ENCODE measurements at places on chromosomes 13 and 19.
A peak's percentile ranks its signal among the peaks of the same experiment; 100 is the strongest.

DNA sequence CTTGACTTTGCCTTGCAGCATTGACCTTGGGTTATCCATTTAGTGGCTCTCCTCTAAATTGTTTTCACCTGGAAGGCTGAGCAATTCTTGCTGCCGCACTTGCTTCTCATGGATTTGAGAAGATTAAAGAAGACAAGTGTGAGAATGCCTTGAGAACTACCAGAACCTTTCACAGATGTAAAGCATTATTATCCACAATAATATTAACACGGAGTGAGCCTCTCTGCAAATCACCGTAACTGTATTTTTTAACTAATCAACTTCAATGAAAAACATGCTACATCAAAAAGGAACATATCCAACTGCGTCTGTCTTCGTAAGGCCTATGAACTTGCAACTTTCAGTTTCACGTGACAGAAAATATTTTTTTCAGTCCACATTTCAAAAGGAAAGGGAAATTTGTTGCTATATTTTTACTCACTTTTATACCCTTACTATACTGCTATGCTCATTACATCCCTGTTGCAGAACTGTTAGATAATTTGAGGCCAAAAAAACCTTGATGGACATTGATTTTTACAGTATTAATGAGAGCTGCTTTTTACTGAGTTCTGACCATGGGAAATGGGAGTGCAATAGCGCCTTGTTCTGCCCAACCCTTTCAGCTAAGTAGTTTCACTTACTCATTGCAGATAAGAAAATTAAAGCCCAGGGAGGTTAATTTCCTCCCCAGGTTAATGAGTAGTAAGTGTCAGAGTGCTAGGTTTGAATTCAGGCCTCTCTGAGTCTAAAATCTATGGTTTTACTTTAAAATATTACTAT is 93.8 kb upstream of the RAP2A start:
- H3K36me3 ChIP-seq, result peaks cover 4% of the 10 kb centered on the region
- no peaks in the 10 kb centered on the region for H3K27me3 ChIP-seq

DNA sequence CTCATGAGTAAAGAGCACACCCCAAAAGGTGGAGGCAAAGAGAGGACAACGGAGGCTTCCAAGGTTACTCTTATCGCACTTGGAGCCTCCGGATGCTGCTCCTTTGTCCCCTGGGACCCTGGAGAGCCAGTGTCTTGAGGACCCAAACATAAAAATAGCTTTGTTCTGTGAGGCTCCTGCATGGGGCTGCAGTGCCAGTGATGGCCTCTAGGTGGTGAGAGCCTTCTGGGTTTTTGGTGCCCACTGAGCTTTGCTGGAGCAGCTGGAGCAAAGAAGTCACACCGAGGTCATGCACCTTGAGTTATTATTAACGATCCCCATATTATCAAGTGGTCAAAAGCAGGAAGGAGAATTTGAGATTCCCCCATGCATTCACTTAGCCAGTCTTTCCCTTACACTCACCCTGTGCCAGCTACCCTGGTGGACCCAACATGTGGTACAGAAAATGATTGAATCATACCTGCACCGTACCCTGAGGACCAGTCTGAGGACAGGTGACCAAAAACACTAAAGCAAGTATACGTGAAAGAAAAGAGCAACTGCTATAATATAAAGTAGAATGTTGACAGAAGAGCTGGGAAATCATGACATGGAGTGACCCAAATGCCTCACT is 41.5 kb downstream of the ZNF682 start:
- H3K27ac ChIP-seq, result no peak overlapping the region
- H3K4me1 ChIP-seq, result no peaks in the 10 kb centered on the region
- H3K27me3 ChIP-seq, result no peaks in the 10 kb centered on the region
- no peak overlapping the region for H3K4me3 ChIP-seq

DNA sequence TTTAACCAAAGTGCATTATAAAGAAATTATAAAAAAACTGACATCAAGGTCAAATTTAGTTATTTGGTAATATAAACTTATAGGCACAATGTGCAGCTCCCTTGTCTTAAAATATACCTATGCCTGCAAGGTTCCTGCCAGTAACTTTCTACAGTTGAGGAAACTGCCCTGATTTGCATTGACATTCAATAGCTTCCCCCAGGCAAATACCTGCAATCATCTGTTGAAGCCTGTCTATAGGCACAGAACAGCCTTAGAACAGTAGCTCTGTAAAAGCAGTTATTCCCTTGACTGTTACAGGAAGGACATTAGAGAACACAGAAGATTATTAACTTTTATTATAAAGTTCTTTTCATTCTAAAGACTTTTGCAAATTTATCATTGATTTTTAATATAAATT is 1239.5 kb downstream of the PCDH9 start:
- no peak for DNase-seq
- no peaks in the 10 kb centered on the region for H3K36me3 ChIP-seq
- no peak overlapping the region for H3K4me3 ChIP-seq
- no peaks in the 10 kb centered on the region for H3K4me1 ChIP-seq
- no peaks in the 10 kb centered on the region for H3K27me3 ChIP-seq

DNA sequence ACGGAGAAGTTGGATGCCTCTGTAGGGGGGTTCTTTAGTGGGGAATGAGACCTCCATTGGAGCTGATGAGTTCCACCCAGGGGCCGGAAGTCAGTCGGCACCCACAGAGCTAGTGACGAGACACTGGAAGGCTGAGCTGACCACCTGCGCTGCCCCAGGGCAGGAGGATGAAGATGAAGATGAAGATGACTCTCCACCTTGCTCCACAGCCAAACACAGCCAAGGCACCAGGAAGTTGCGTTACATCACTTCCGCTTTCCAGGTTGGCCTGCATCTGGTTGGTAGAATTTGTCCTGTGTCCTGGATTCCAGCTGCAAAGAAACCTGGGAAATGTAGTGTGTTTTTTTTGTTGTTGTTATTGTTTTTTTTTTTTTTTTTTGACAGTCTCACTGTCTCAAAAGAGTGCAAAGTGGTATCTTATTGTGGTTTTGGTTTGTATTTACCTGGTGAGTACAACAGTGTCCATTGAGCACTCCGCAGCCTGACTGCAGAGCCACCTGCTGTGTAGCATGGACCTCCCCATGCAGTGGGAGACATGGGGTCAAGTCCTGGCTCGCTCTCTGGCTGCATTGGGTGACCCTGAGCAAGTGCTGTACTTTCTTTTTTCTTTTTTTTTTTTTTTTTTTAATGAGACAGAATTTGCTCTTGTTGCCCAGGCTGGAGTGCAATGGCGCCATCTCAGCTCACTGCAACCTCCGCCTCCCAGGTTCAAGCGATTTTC is 1.9 kb downstream of the TBC1D17 start:
- peaks cover 11% of the 10 kb centered on the region for H3K4me1 ChIP-seq
- H3K4me3 ChIP-seq, result no peak overlapping the region
- DNase-seq, result no peak
- H3K27me3 ChIP-seq, result no peaks in the 10 kb centered on the region
- H3K27ac ChIP-seq, result no peak overlapping the region

- no peaks in the 10 kb centered on the region for H3K27me3 ChIP-seq
- no peaks in the 10 kb centered on the region for H3K36me3 ChIP-seq
- H3K27ac ChIP-seq, result no peak overlapping the region
These were observed 361.6 kb downstream of the COG6 start for GRCh38 chr13:40016953-40017660.

GRCh38 chr13:48235341-48236135 is 2.5 kb downstream of the ITM2B start:
- no peak for DNase-seq
- H3K27ac ChIP-seq, result peak overlapping the region; percentile 95
- peak overlapping the region; percentile 99 for H3K4me3 ChIP-seq
- H3K36me3 ChIP-seq, result peaks cover 7% of the 10 kb centered on the region

DNA sequence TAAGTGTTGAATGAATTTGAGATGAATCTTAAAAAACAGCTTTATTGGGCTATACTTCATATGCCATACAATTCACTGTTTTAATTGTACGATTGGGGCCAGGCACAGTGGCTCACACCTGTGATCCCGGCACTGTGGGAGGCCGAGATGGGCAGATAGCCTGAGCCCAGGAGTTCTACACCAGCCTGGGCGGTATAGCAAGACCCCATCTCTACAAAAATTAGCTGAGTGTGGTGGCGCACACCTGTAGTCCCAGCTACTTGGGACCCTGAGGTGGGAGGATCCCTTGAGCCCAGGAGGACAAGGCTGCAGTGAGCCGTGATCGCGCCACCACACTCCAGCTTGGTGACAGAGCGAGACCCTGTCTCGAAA is 10.3 kb downstream of the ARID3A start:
- no peaks in the 10 kb centered on the region for H3K27me3 ChIP-seq
- no peak overlapping the region for H3K4me3 ChIP-seq
- DNase-seq, result no peak
- H3K36me3 ChIP-seq, result no peaks in the 10 kb centered on the region
- peaks cover 23% of the 10 kb centered on the region for H3K4me1 ChIP-seq

- no peaks in the 10 kb centered on the region for H3K27me3 ChIP-seq
- no peak overlapping the region for H3K4me3 ChIP-seq
- peaks cover 25% of the 10 kb centered on the region for H3K4me1 ChIP-seq
- H3K36me3 ChIP-seq, result peaks cover 8% of the 10 kb centered on the region
- peak overlapping the region; percentile 82 for H3K27ac ChIP-seq
These were observed 27.2 kb downstream of the PBX4 start for GRCh38 chr19:19591133-19591825.

DNA sequence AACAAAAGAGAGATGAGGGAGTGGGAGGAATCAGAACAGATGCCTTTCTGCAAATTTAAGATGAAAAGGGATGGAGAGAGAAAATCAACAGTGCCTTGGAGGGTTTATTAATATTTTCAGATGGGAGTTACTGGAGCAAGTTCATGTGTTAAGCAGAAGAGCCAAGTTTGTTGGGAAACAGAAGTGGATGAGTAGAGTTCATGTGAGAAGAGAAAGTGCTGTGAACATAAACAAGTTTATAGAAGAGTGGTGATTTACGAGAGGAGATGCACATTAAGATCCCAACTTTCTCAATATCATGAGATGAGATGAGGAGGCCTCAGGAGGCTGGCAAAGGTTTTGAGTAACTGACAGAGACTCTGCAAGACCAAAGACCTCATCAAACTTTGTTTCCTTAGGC is 274.1 kb upstream of the HTR2A start:
- no peaks in the 10 kb centered on the region for H3K36me3 ChIP-seq
- no peak for DNase-seq
- H3K4me3 ChIP-seq, result no peak overlapping the region
- H3K27me3 ChIP-seq, result no peaks in the 10 kb centered on the region
- no peaks in the 10 kb centered on the region for H3K4me1 ChIP-seq

DNA sequence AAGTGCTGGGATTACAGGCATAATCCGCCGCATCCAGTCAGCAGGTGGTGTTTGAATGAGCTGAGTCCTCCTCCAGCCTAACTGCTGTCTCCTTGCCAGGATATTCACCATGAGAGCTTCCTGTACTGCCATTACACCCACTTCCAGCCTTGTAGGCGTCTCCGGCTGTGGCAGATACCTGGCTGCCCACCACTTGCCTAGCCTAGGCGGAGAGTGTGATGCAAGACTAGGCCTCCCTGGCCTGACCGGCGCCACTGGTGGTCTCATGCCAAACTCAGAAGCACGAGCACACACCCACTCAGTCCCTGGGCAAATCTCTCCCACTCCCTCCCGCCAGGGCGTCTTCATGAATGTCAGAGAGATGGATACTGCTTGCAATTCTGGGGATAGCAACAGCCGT is 16.6 kb downstream of the IL12RB1 start:
- no peak overlapping the region for H3K27ac ChIP-seq
- DNase-seq, result no peak
- peaks cover 7% of the 10 kb centered on the region for H3K4me1 ChIP-seq
- peaks cover 37% of the 10 kb centered on the region for H3K36me3 ChIP-seq
- H3K27me3 ChIP-seq, result no peaks in the 10 kb centered on the region

- no peak overlapping the region for H3K27ac ChIP-seq
- H3K4me1 ChIP-seq, result no peaks in the 10 kb centered on the region
- H3K4me3 ChIP-seq, result no peak overlapping the region
- no peaks in the 10 kb centered on the region for H3K36me3 ChIP-seq
- no peaks in the 10 kb centered on the region for H3K27me3 ChIP-seq
These were observed 210.2 kb downstream of the SLITRK6 start for GRCh38 chr13:85589021-85589420.

DNA sequence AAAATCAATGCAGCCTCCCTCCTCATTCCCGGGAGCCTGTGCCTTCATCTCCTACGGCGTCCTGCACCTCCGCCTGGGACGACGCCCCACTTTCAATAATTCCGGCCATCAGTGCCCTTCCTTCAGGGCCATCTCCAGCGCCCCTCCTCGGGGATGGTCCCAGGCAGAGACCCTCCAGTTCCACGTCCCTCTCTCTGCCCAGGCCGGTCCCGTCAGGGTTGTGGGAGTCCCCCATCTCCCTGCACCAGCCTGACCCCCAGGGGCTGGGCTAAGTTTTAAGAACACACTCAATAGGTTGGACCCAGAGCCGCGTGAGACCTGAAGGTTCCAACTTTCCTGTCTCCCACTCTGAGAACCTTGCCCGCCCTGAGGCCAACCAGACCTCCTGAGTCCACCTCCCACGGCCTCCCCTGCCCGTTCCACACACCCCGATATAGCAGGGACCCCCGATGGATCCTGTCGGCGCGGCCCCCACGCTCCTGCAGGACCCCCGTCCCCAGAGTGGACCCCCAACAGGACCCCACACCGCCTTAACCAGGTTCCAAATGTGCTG is 646 bp downstream of the TMEM161A start:
- H3K36me3 ChIP-seq, result no peaks in the 10 kb centered on the region
- H3K4me1 ChIP-seq, result peaks cover 17% of the 10 kb centered on the region
- peak overlapping the region; percentile 72 for H3K27ac ChIP-seq
- H3K27me3 ChIP-seq, result no peaks in the 10 kb centered on the region
- peak overlapping the region; percentile 74 for H3K4me3 ChIP-seq
- no peak for DNase-seq

DNA sequence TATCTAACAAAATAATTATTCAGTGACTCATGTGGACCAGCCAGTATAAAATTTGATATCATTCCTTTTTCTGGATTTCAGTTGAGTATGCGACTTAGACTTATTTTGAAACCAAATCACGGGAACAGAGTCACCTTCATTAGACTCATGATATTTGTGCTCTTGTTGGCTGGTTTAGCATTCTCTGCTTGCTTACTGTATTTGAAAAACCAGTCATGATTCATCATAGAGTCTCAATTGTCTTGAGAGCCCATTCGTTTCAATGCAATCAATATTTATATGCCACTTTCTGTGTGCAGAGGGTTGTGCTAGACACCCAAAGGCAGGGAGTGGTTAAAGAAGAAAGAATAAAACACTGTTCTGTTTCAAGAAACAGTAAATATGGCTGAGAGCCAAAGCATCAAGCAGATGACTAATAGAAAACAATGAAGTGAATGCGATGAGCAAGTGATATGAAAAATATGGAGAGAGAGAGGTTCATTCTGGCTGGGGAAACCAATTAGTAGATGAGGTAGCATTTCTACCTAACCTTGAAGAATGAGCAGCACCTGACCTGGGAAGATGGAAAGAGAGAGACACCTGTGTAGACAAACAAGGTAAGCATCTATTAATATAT is 99.6 kb upstream of the MBNL2 start:
- no peaks in the 10 kb centered on the region for H3K27me3 ChIP-seq
- no peak overlapping the region for H3K27ac ChIP-seq
- H3K36me3 ChIP-seq, result no peaks in the 10 kb centered on the region
- DNase-seq, result no peak

DNA sequence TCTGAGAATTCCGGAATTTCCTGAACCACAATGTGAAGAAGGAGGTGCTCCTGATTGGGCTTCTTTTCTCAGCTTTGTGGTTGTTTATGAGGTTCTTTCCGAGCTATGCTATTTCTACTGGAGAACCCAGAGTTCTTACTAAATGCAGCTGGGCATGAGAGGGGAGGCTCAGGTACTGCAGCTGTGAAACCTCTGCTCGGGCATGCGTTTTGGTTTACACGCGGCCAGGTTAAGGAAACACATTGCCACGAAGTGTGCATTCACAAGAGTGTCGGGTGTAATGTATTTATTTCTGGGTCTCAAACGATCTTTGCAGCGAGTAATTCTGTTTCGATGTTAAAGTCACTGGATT is 661 bp upstream of the MIR17HG start:
- H3K4me3 ChIP-seq, result peak overlapping the region; percentile 56
- H3K4me1 ChIP-seq, result peaks cover 6% of the 10 kb centered on the region
- no peaks in the 10 kb centered on the region for H3K27me3 ChIP-seq
- DNase-seq, result peak; percentile 11
- peaks cover 8% of the 10 kb centered on the region for H3K36me3 ChIP-seq

Measured in effector memory CD4-positive, alpha-beta T cell (primary cell).